ENCODE measurements at places on chromosomes 1 and 21.

DNA sequence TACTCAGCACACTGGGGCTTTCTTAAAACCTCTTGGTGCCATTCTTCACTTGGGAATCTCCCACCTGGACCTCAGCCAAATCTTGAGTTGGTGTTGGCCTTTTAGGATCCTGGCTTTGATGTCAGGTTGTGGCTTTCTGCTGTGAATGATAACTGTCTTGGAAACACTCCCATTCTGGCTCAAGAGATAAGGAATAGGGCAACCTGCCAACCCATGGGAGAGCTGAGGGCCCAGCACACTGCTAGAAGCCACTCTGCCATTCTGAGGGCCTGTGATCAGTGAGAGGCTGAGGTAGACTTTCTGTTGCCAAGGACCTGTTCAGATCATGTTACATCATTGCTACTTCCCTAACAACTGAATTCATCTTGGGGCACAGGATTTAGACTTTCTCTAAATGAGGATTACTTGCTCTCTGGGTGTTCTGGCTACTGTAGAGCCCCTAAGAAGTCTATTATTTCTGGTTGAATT lies 45.8 kb downstream of the TTC39A start:
- DNase-seq: peak; percentile 68

DNA sequence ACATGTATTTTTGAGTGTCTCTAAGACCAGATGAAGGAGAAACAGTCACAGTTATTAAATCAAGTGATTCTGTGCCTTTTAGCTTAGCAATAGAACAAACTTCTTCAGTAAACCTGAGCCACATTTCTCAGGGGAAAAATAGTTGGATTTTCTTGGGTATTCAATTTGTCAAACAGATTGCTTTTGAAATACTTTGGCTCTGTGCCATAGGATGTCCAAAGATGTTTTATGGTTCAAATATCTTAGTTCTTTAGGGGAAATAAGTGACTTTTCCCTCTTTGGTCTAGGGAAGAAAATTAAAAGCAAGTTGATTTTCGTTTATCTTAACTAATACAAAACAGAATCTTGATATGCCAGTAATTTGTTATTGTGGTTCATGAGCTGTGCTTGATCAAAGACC lies 125.9 kb downstream of the ATP5PO start:
- DNase-seq: no peak

DNA sequence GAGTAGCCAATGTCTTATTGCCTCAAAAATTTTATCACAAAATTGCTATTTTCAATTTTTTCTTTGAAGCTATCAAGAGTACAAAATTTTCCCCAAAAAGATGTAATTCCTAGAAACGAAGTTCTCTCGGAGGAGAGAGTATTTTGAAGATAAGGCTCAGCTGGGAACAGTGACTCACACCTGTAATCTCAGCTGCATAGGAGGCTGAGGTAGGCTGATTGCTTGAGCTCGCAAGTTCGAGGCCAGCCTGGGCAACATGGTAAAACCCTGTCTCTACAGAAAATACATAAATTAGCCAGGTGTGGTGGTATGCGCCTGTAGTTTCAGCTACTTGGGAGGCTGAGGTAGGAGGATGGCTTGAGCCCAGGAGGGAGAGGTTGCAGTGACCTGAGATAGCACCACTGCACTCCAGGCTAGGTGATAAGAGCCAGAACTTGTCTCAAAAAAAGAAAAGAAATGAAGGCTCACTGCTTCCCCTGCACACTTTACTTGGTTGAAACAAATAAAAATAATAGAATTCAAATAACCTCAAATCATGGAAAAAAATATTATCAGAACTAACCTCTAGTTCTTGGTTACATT lies 22.2 kb downstream of the TUT4 start:
- no peak for DNase-seq

DNA sequence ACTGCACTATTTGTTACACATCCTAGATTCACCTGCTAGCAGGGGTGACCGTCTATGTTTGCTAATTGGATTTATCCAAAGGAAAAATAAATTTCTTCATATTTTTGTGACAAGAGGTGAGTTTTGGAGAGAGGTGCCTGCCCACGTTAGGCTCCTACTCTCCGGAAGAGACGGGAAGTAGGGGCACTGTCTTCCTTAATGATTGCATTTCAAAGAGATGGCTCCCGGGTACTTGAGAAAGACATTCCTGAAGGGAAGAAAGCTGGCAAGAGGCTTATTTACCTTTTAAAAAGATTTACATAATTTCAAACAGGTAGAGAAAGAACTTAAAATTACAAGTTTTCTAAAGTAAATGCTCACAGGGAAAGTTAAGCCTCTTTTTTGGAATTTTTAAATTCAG lies 18.7 kb upstream of the IL19 start:
- no peak for DNase-seq

- DNase-seq: no peak
These were observed 135.5 kb downstream of the TGFBR3 start for GRCh38 chr1:91750398-91750996.

- DNase-seq: no peak
These were observed 22.8 kb downstream of the A3GALT2 start for GRCh38 chr1:33297911-33298622.

DNA sequence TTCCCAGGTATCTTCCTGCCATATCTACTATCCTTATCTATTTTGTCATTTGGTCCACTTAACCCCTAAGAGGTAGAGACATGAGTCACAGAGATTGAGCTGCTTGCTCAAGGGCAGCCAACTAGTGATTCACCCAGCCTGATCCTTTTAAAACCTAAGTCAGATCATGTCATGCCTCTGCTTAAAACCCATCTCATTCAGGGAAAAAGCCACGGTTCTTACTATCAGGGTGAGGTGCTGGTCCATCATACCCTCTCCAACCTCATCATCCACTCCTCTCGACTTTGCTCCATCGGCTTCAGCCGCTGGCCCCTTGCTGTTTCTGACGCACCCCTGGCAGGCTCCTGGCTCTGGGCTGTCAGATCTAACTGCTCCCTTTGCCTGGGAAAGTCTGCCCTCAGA lies 14.4 kb upstream of the PPP1R15B start:
- DNase-seq: no peak

GRCh38 chr21:18334066-18334465 lies 69.5 kb downstream of the TMPRSS15 start:
- no peak for DNase-seq

All from NCI-H1092 (cell line).